Stimulated activated CD8-positive, alpha-beta memory T cell treated with anti-CD3 and anti-CD28 coated beads, Interleukin-15, amount 100 ng/mL, for 24 hours (primary cell): ENCODE measurements at places on chromosomes 7 and 10.

DNA sequence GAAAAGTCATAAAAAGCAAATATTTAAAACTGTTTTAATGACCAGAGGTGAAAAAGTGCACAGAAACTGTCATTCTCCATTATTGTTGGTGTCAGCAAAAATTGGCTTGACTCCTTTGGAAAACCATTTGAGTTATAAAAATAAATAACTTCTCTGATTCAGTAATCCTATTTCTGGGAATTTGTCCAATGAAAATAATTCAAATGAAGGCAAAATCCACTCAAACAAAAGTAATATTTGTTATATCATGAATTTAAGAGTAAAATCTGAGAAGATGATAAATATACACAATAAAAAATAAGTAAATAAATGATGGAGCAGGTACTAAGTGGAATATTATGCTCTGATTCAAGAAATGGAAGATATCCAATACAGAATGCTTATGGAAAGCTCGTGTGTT, 326.6 kb upstream of the KLF6 start:
- no peak for DNase-seq

GRCh38 chr10:118952493-118953295, 76.8 kb upstream of the NANOS1 start:
- no peak for DNase-seq

DNA sequence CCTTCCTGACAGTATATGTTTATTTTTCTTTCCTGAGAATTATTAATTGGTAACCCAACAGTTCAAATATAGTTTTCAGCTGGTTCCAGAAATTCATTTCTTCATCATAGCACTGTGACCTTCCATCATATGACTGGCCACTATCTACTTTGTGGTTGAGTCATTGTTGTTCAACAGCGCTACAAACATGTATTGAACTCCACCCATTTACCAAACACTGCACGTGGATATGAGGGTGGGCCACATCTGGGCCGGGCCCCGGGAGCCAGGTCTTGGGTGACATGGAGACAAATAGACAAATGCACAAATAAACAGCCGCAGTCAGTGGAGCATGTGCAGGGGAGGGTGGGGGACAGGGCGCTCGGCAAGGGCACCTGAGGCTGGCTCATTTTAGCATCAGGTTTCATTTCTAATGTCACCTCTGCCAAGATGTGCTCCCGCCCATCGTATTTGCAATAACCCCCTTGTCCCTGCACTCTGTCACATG, 24.0 kb upstream of the EEPD1 start:
- DNase-seq = no peak

- no peak for DNase-seq
These were observed 180.0 kb upstream of the ADCY1 start for GRCh38 chr7:45394117-45394708.

GRCh38 chr10:35822316-35822715, 180.2 kb upstream of the FZD8 start:
- no peak for DNase-seq

GRCh38 chr10:113340282-113340681, 212.6 kb upstream of the HABP2 start:
- no peak for DNase-seq

- no peak for DNase-seq
These were observed 44.6 kb upstream of the RSBN1L start for GRCh38 chr7:77651575-77652162.

DNA sequence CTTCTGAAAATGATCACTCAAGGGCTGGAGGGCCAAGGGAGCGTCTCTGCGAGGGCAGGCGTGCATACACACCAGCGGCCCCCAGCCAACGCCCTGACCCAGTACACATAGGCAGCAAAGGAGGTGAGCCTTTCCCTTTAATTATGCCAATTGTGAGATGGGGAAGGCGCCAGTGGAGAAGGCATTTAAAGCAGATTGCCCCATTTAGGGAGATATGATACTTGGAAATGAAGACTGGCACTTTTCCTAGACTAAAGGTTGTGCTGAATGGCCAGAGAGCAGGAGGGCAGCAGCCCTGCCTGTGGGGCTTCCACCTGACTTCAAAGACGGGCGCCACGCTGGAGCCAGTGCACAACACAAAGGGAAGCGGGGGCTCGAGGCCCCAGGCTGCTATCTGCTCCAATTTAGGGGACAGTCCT, 24.1 kb downstream of the HIPK2 start:
- no peak for DNase-seq

DNA sequence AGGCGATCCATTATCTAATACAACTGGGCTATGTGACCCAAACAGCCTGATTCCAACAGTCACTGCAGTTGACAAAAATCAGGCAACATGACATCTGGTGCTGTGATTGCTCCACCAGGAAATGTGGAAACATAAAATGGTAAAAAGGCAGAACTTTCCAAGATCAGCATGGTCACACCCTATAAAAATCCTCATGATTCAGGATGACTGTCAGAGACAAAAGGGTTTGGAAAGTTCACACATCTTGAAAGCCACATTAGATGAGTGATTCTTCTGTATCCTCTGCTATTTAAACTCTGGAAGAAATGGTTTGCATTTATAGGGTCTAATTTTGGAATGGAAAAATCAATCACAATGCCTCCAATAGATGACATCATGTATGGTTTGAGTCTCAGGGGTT, 662.6 kb upstream of the IGFBP3 start:
- no peak for DNase-seq

DNA sequence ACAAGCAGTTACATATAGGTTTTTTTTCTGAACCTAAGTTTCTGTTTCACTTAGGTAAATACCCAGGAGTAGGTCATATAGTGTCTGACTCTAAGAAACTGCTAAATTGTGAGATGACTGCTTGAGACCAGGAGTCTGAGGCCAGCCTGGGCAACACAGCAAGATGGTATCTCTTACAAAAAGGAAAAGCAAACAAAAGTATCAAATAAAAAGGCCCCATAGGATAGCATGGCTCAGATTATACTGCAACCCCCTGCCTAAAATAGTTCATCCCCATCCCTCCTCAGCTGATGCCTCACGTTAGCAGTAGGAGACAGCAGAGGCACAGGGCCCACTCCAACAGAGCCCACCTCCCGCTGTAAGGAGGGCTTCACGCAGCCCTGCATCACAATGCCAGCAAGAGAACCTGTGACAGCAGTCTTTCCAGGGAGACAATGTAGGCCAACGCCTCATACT, 90.3 kb downstream of the SRPK2 start:
- DNase-seq = no peak

DNA sequence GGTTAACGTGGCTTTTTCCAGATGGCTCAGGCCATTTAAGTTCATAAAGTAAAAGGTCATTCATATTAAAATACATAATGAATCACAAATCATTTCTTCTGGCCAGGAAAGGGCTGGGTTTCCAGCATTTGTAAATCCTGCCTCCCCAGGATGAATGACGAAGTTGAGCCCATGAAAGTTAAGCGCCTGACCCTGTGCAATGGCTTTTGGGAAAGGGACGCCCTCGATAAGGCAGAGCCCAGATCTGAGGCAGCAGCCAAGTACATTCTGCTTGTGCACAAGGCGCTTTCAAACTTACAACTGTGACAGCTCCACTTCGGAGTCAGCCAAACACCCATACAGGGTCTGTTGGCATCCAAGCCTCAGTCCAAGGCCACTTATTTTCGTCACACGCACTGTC, 2.8 kb downstream of the GIMAP6 start:
- no peak for DNase-seq

DNA sequence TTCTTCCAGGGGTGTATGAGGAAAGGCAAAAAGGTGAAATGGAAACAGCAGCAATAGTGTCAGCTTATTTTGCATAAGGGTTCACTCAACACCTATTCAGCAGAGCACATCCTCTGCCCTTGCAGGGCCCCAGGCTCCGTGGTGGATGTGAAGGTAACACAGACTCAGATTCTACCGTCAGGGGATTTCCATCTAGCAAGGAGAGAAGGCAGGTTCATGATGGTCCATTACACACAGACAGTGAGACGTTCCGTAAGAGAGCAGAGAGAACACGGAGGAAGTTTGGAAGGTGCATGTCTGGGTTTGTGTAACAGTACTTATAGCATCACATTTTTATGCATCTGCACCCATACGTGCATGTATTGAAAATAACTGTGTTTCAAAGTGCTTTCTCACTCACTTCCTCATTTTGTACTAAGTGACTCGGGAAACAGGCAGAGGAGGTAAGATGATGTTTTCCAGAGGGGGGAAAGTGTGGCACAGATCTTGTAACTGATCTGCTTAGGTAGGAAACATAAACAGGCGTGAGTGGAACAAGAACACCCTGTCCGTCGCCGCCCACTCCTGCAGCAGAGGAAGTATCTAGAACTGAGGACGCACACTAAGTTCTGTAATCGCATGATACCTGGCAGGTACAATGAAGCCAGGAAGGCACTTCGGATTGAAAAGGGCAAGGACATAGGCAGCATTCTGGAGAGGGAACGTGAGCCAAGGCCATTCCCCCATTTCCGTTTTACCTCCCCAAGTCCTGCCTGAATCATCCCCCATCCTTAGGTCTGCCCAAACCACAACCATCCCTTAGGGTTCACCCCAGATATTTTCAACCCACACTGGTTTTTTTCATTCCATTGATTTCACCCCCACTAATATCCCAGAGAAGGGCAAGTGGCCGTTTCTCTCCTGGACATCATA, 1.0 kb upstream of the ENO4 start:
- no peak for DNase-seq

DNA sequence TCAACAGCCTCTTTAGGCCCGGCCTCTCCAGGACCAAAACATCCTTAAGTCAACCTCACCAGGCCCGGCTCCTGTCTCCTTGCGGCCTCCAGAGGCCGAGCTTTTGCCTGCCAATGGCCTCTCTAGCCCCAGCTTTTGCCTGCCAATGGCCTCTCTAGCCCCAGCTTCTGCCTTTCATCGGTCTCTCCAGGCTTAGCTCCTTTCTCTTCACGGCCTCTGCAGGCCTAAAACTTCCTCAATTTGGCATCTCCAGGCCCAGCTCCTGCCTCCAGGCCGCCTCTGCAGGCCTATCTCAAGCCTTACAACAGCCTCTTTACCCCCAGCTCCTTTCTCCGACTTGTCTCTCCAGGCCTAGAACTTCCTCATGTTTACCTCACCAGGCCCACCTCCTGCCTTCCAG, 15.7 kb upstream of the TMEM248 start:
- DNase-seq = no peak

DNA sequence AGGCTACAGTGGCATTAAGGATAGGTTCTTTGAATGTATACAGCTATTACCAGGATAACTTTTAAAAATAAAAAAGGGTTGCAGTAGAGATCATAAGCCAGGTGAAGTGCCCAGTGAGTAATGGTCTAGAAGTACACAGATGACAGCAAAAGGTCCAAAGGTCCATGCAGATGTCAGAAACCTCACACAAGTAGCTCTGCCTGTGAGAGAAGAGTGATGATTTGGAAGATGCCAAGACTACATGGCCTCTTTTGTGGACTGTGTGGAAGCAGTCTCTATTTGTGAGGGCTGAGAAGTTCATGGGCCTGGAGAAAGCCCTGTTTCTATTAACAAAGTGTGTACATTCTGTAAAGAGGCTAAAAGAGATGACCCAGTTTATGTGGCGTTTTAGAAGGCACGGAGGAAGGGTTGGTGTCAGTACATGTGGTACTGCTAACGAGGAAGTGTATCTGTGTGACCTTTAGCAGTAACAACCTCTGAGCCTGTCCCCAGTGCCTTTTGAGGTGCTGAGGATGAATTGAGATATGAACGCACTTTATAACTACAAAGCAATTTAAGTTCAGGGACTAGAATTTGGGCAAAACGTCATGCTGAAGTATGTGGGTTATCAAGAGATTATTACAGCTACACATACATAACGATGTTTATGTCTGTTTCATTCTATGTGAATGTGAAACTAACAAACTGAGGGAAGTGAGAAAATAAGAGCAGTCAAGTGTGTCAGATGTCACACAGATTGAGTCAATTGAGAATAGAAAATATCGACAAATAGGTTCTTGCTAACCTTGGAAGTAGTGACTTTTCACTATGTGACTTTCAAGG, 7.6 kb downstream of the CYCS start:
- no peak for DNase-seq

GRCh38 chr7:48011951-48012350, 17.0 kb downstream of the SUN3 start:
- DNase-seq = no peak

DNA sequence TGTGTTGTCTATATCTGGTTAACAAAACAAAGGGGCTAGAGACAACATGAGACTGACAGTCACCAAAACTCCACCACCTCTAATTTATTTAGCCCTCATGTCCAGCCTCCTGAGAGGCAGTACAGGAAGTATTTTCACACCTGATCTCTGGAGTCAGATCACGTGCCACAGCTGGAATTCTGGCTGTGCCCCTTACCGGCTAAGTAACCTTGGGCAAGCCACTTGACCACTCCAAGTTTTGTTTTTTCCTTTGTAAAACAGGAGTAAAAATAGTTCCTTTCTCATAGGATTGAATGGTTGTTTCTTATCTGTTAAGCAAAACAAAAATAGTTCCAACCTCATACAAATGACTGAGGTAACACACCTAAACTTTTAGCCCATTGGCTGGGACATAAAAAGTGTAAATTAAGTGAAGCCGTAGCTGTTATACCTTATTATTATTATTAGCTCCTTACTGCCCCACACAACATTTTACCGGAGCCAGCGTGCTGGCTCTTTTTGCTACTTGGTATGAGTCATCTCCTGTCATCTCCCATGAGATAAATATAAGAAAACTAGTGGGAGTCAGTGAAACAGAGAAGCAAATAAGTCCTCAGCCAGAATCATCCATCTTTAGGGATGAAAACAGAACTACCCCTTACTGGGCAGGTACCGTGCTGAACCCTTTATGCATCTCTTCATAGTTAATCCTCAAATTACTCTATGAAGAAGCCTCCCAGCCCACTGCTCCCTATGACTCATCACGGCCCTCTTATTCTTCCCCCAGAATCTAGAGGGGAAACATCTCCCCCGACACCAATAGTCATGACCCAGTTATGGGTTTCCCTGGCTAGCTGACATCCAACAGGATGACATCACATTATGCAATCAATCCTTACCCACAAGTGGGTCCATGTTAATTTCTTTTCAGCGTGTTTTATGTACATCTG, 44.9 kb downstream of the PPP1R3C start:
- DNase-seq = no peak

- no peak for DNase-seq
These were observed 16.0 kb upstream of the SLC29A3 start for GRCh38 chr10:71302874-71303568.

GRCh38 chr10:49212076-49212475, 23.9 kb upstream of the TMEM273 start:
- no peak for DNase-seq

- no peak for DNase-seq
These were observed 16.3 kb upstream of the GLI3 start for GRCh38 chr7:42253316-42253715.

GRCh38 chr7:15248514-15248913, 313.3 kb downstream of the AGMO start:
- no peak for DNase-seq

DNA sequence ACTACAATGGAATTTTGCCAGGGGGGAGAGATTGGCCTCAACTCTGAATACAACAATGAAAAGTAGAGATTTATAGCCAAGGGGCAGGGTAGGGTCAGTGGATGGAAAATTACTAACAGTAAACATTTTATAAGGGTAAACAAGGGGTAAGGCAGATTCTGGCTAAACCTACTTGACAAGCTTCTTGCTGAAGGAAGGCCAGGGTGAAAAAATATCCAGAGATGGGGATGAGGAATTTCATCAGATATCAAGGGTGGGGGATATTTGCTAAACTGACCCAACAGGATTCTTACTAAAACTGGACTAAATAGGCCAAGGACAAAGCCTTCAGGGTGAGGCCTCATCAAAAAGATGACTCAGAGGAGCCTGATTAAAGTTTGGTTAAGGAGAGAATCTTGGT, 156.3 kb downstream of the RTKN2 start:
- DNase-seq = no peak

- DNase-seq = no peak
These were observed 59.3 kb upstream of the VWC2 start for GRCh38 chr7:49714182-49714581.

- no peak for DNase-seq
These were observed 31.3 kb downstream of the KIAA1217 start for GRCh38 chr10:24240041-24240751.
